ENCODE measurements at places on chromosomes 16 and 17. TPM values are rescaled to one million over a fixed set of nuclear protein-coding genes. Genes with fewer than 3 reads are reported as not detected.

DNA sequence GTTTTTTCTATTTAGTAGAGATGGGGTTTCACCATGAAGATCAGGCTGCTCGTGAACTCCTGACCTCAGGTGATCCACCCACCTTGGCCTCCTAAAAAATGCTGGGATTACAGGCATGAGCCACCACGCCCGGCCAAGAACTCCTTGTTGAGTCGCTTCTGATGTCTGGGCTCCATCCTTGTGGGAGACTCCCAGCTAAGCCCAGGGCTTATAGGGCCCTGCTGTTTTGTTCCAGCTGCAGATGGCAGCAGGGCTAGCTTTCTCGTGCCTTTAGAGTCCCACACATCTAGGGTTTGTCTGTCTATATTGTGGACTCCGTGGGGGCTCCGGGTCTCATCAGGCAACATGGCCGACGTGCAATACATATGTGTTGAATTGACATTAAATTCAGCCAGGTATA, 39.3 kb upstream of the MED9 start:
- H3K27ac ChIP-seq = no peak overlapping the region
- no peak overlapping the region for H3K4me3 ChIP-seq
- H3K36me3 ChIP-seq = no peaks in the 10 kb centered on the region

GRCh38 chr17:82586576-82587233, 61.5 kb downstream of the WDR45B start:
- H3K4me1 ChIP-seq = peaks cover 2% of the 10 kb centered on the region
- no peak for DNase-seq
- no peak overlapping the region for H3K4me3 ChIP-seq

DNA sequence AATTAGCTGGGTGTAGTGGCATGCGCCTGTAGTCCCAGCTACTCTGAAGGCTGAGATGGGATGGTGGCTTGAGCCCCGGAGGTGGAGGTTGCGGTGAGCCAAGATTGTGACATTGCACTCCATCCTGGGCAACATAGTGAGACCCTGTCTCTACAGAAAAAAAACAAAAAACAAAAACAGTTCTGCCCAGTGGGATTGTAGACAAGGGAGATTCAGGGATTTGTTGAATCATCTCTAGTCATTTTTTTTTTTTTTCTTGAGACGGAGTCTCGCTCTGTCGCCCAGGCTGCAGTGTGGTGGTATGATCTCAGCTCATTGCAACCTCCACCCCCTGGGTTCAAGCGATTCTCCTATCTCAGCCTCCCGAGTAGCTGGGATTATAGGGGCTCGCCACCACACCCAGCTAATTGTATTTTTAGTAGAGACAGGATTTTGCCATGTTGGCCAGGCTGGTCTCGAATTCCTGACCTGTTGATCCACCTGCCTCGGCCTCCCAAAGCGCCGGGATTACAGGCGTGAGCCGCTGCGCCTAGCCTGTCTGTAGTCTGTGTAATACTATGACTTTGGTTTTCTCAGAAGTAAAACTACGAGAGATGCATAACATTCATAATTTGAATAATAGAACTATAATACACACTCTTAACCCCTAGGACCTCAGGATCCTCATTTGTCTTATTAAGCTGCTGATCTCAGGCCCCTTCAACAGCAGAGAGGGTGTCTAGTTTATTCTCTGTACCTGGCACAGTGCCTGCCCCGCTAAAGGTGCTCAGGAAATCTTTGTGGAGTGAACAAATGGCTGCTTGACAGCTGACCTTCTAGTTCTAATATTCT, 1.4 kb downstream of the TEN1 start:
- DNase-seq = no peak
- peak overlapping the region; percentile 93 for H3K27ac ChIP-seq
- 0 out of 2 replicates have a peak, but pooled peaks cover 3% of the 10 kb centered on the region for H3K36me3 ChIP-seq
- no peaks in the 10 kb centered on the region for H3K27me3 ChIP-seq

DNA sequence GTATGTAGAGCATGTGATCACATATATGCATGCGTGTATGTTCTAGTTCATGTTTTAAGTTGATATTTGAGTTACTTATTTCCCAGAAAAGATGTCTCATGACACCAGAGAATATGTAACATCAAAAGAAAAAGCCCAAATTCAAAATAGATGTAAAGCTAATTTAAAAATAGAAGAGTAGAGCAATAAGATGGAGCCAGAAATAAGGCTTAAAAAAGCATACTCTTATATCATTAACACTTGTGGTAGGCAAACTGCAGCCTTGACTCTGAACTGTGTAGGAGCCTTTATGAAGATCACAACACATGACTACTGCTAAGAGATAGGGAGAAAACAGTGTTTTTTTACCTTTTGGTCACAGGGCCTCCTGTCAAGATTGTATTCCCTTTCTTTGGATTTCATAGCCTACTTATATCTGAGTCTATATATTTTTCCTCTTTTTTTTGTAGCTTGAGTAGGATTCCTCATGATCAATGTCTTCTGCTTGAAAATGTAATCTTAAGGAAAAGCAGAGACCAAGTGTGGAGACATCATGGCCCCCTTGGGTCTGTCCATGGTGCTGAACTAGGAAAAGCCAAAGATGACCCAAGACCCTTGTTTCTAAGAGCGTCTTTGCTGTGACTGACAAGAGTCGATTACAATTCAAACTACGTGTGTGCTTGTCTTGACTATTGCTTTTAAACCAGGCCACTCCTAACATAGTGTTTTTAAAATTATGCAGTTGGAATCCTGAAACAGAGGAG, 390.4 kb downstream of the SHISA9 start:
- H3K27me3 ChIP-seq = no peaks in the 10 kb centered on the region
- no peaks in the 10 kb centered on the region for H3K36me3 ChIP-seq
- H3K4me3 ChIP-seq = no peak overlapping the region

DNA sequence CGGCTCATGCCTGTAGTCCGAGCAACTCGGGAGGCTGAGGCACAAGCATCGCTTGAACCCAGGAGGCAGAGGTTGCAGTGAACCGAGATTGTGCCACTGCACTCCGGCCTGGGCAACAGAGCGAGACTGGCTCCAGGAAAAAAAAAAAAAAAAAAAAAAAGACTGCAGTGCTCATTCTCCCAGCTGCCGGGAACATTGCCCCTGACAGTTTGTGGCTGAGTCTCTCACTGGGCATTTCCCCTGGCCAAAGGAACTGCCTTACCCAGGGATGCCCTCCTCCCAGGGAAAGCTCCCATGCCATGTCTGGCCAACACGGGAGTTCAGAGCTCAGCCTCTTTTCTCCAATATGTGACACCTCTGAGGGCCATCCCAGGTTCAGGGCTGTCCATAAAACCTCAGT, 21.3 kb upstream of the USP10 start:
- DNase-seq = no peak
- H3K27me3 ChIP-seq = no peaks in the 10 kb centered on the region
- peaks cover 7% of the 10 kb centered on the region for H3K4me1 ChIP-seq
- no peaks in the 10 kb centered on the region for H3K36me3 ChIP-seq

SAP30BP gene
- 139 TPM for polyA plus RNA-seq

VPS9D1 gene
- 27.0 TPM for polyA plus RNA-seq
